Immature natural killer cell (primary cell): ENCODE measurements at places on chromosomes 12 and 14.

- peaks cover 67% of the 10 kb centered on the region for H3K4me1 ChIP-seq
- peak overlapping the region; percentile 99 for H3K4me3 ChIP-seq
- H3K27ac ChIP-seq: peak overlapping the region; percentile 95
- DNase-seq: no peak
- no peaks in the 10 kb centered on the region for H3K36me3 ChIP-seq
- H3K27me3 ChIP-seq: peaks cover 14% of the 10 kb centered on the region
Observed at GRCh38 chr12:123231931-123232330, 1.0 kb downstream of the MPHOSPH9 start.

DNA sequence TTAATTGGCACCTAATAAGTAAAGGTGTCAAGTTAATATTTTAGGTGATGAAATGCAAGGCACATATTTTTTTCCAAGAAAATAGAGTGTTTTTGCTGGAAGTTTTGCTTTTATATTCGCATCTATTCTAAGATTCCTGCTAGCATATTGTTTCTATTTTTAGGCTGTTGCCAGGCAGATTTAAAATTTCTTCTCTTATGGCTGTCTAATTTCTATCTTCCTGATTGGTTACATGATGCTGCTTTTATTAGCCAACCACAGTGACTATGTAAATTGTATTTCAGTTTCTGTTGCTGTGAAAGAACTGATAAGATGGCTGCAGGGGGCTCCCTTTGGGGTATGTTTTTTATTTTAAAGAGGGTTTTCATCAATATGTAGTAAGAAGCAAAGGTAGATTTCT, 42.7 kb downstream of the ATF7IP start:
- H3K4me1 ChIP-seq: peaks cover 75% of the 10 kb centered on the region
- peak overlapping the region; percentile 79 for H3K27ac ChIP-seq
- H3K36me3 ChIP-seq: peaks cover 4% of the 10 kb centered on the region
- peak; percentile 55 for DNase-seq
- no peaks in the 10 kb centered on the region for H3K27me3 ChIP-seq

GRCh38 chr14:29016050-29016900, 249.7 kb downstream of the FOXG1 start:
- H3K27me3 ChIP-seq: no peaks in the 10 kb centered on the region
- H3K4me1 ChIP-seq: no peaks in the 10 kb centered on the region
- no peak for DNase-seq
- no peaks in the 10 kb centered on the region for H3K36me3 ChIP-seq
- H3K4me3 ChIP-seq: no peak overlapping the region

DNA sequence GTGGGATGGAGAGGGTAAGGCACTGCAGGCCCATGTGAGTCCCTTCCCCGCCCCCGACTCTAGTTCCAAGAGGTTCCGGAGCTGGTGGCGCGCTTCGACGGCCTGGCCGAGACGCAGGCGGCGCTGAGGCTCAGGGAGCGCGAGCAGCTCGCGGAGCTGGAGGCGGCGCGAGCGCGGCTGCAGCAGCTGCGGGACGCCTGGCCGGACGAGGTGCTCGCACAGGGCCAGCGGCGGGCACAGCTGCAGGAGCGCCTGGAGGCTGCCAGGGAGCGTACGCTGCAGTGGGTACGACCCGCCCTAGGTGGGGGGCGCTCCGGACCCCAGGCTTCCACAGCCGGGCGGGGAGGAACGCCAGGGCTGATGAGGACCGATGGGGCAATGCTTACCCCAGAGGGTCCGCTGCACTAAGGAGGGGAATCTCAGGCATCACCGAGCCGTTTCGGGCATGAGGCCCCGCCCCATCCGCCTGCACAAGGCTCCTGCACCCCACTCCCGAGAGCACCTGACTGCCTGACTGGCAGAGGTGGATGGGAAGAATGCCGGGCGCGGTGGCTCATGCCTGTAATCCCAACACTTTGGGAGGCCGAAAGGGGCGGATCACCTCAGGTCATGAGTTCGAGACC, 4.9 kb downstream of the CFAP73 start:
- H3K27me3 ChIP-seq: peaks cover 20% of the 10 kb centered on the region
- H3K27ac ChIP-seq: no peak overlapping the region
- H3K4me3 ChIP-seq: peak overlapping the region; percentile 38
- H3K36me3 ChIP-seq: peaks cover 8% of the 10 kb centered on the region
- no peak for DNase-seq
- H3K4me1 ChIP-seq: peaks cover 34% of the 10 kb centered on the region

DNA sequence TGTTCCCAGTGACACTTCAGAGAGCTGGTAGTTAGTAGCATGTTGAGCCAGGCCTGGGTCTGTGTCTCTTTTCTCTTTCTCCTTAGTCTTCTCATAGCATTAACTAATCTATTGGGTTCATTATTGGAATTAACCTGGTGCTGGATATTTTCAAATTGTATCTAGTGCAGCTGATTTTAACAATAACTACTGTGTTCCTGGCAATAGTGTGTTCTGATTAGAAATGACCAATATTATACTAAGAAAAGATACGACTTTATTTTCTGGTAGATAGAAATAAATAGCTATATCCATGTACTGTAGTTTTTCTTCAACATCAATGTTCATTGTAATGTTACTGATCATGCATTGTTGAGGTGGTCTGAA, 3.0 kb downstream of the FOS start:
- H3K4me3 ChIP-seq: peak overlapping the region; percentile 71
- peaks cover 39% of the 10 kb centered on the region for H3K4me1 ChIP-seq
- peak overlapping the region; percentile 97 for H3K27ac ChIP-seq
- peaks cover 13% of the 10 kb centered on the region for H3K36me3 ChIP-seq
- no peak for DNase-seq
- H3K27me3 ChIP-seq: peaks cover 67% of the 10 kb centered on the region

- no peak overlapping the region for H3K27ac ChIP-seq
- no peaks in the 10 kb centered on the region for H3K36me3 ChIP-seq
- no peak overlapping the region for H3K4me3 ChIP-seq
- H3K27me3 ChIP-seq: no peaks in the 10 kb centered on the region
- no peak for DNase-seq
- no peaks in the 10 kb centered on the region for H3K4me1 ChIP-seq
Observed at GRCh38 chr14:55446833-55447232, 6.4 kb upstream of the TBPL2 start.

DNA sequence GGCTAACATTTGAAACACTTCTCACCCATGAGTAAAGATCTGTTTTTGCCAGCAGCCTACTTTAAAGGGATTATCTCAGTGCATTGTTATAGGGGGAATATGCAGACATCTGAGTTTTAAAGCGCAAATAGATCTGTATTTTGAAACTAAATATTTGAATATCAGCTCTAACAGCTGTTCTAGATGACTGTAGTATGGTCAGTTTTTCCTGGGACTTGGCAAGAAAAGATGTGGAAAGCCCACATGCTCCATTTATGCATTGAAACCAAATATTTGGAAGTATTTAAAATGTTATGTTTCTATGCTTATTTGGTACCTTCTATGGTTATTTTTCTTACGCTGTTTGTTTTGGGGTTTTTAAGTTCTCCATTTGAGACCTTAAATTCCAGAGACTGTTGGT, 41.7 kb downstream of the RIC8B start:
- no peak overlapping the region for H3K4me3 ChIP-seq
- no peaks in the 10 kb centered on the region for H3K27me3 ChIP-seq
- H3K27ac ChIP-seq: no peak overlapping the region
- no peaks in the 10 kb centered on the region for H3K4me1 ChIP-seq
- DNase-seq: no peak

- no peak overlapping the region for H3K4me3 ChIP-seq
- no peak for DNase-seq
- H3K4me1 ChIP-seq: no peaks in the 10 kb centered on the region
Observed at GRCh38 chr12:105576261-105576660, 245.8 kb downstream of the C12orf75 start.

DNA sequence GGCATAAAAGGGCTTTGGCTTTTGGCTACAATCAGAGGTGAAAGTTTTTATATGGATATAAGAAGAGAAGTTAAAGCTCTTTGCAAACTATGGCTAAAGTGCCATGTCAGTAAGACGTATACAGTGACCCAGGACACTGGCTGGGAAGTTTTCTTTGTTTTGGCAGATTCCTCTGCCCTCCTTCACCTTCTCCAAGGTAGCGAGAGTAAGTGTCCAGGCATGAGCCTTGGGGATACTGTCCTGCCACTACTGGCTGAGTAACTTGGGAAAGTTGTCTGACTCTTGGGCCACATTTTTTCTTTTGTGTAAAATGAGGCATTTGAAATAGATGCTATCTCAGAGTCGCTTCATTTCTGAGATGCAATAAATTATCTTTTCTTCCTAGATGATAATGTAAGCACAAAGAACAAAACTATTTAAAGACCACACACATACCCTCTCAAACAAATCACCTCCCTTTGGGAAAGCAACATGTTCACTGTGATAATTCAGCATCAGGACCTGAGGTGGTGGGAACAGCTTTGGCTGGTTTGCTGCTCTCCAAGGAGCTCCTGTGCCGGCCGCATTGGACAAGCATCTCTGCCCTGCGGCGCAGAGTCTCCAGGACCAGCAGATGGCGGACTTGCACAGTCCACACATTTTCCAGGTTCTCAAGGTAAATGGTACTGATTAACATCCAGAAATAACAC, 106.3 kb downstream of the PTCSC3 start:
- no peaks in the 10 kb centered on the region for H3K36me3 ChIP-seq
- no peak overlapping the region for H3K27ac ChIP-seq
- H3K27me3 ChIP-seq: peaks cover 4% of the 10 kb centered on the region
- H3K4me1 ChIP-seq: no peaks in the 10 kb centered on the region
- DNase-seq: no peak

DNA sequence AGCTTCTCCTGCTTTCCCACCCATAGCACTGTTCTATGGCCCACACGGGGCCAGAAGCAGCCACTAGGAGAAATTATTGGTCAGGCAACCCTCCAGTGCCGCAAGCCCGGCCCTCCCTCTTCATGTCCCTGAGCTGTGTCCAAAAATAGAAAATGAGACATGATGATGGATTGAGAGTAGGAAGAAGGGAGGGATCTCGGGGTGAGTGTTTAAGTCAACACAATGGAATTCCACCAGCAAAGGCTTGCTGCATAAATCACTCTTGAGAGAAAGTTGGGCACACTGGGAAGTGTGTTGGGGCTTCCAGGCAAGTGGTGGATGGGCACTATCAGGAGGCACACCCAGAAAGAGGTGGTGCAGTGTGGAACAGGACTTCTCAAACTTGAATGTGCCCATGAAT, 94.2 kb downstream of the LLPH start:
- H3K27ac ChIP-seq: no peak overlapping the region
- no peak for DNase-seq
- no peaks in the 10 kb centered on the region for H3K36me3 ChIP-seq
- H3K4me1 ChIP-seq: no peaks in the 10 kb centered on the region
- no peak overlapping the region for H3K4me3 ChIP-seq

- no peak overlapping the region for H3K27ac ChIP-seq
- DNase-seq: no peak
- H3K36me3 ChIP-seq: peaks cover 4% of the 10 kb centered on the region
Observed at GRCh38 chr14:56172571-56172971, 54.4 kb downstream of the PELI2 start.
